Fibroblast of lung (primary cell): ENCODE measurements at places on chromosomes 5 and 9. TPM values are rescaled to one million over a fixed set of nuclear protein-coding genes. Genes with fewer than 3 reads are reported as not detected.

Gene TESK1
- total RNA-seq, result 9.4 and 10.5 TPM in 2 replicates

Gene LRRC14B
- total RNA-seq, result not detected in 2 replicates

Gene TNFSF15
- total RNA-seq, result 0.26 and 0.33 TPM in 2 replicates

Gene PCDHGA2
- total RNA-seq, result 2.8 and 4.5 TPM in 2 replicates

Gene TMEM232
- total RNA-seq, result 5.6 and 7.4 TPM in 2 replicates

Gene GAS1
- 7.4 and 15.2 TPM in 2 replicates for total RNA-seq

Gene ADAMTS12
- 6.4 and 10.7 TPM in 2 replicates for total RNA-seq

Gene CSF1R
- total RNA-seq, result not detected in 2 replicates

Gene SH3GL2
- under 0.01 and 0.17 TPM in 2 replicates for total RNA-seq

Gene ANKRD20A1
- total RNA-seq, result under 0.01 TPM in 1 of 2 replicates, not detected in the other

Gene HTR4
- not detected in 2 replicates for total RNA-seq

Gene PCDHGB6
- 3.9 and 4.3 TPM in 2 replicates for total RNA-seq

Gene ALDH1A1
- 45.2 and 46.1 TPM in 2 replicates for total RNA-seq

Gene PCDHB3
- 0.77 and 1.7 TPM in 2 replicates for total RNA-seq

Gene ALDH1B1
- 13.9 and 16.2 TPM in 2 replicates for total RNA-seq

Gene PCSK5
- total RNA-seq, result 3.6 and 4.8 TPM in 2 replicates

Gene DEPDC1B
- 2.1 and 2.5 TPM in 2 replicates for total RNA-seq

Gene SPAAR
- total RNA-seq, result under 0.01 and 0.17 TPM in 2 replicates

Gene PCDHB2
- total RNA-seq, result 1.8 and 4.6 TPM in 2 replicates

Gene CDC20B
- total RNA-seq, result under 0.01 TPM in 1 of 2 replicates, not detected in the other

Gene PCDHA1
- total RNA-seq, result under 0.01 TPM in 2 replicates

Gene RAB3C
- total RNA-seq, result not detected in 2 replicates

Gene ZNF169
- 3.5 and 3.6 TPM in 2 replicates for total RNA-seq

Gene UBE2R2
- 16.7 and 23.9 TPM in 2 replicates for total RNA-seq

Gene CDH9
- total RNA-seq, result not detected in 2 replicates

Gene PTGDS
- 89.9 and 90.3 TPM in 2 replicates for total RNA-seq

Gene TLR4
- 2.6 and 3.1 TPM in 2 replicates for total RNA-seq

Gene FOXD4L3
- under 0.01 TPM in 1 of 2 replicates, not detected in the other for total RNA-seq

Gene NKD2
- under 0.01 and 0.26 TPM in 2 replicates for total RNA-seq

Gene RLN2
- total RNA-seq, result not detected in 2 replicates

Gene SLC23A1
- total RNA-seq, result not detected in 2 replicates

Gene STC2
- total RNA-seq, result 110 and 299 TPM in 2 replicates

Gene RXRA
- total RNA-seq, result 14.6 and 14.9 TPM in 2 replicates

Gene WDR55
- 25.2 and 28.4 TPM in 2 replicates for total RNA-seq

Gene ANKDD1B
- total RNA-seq, result 0.51 and 0.66 TPM in 2 replicates

Gene SLC34A3
- not detected in 2 replicates for total RNA-seq

Gene PCA3
- total RNA-seq, result not detected in 2 replicates

Gene SHOC1
- under 0.01 TPM in 2 replicates for total RNA-seq

Gene TUSC1
- total RNA-seq, result 7.9 and 10.5 TPM in 2 replicates

Gene CAMK4
- total RNA-seq, result 0.77 and 0.83 TPM in 2 replicates

Gene PCDHGA6
- 3.1 and 4.8 TPM in 2 replicates for total RNA-seq

Gene PCDHA6
- total RNA-seq, result 0.51 and 3.6 TPM in 2 replicates

Gene OR1K1
- not detected in 2 replicates for total RNA-seq

Gene DPYSL3
- total RNA-seq, result 135 and 206 TPM in 2 replicates

Gene MARCHF6
- total RNA-seq, result 48.0 and 67.9 TPM in 2 replicates

Gene SAXO1
- under 0.01 and 0.17 TPM in 2 replicates for total RNA-seq

Gene ANXA1
- 578 and 966 TPM in 2 replicates for total RNA-seq

Gene PPP3R2
- total RNA-seq, result not detected in 2 replicates

Gene PIP5KL1
- 0.77 and 2.5 TPM in 2 replicates for total RNA-seq

Gene PCDHGA4
- 2.8 and 7.6 TPM in 2 replicates for total RNA-seq

Gene SNX18
- 91.7 and 109 TPM in 2 replicates for total RNA-seq

Gene GPR21
- total RNA-seq, result 0.66 and 1.0 TPM in 2 replicates
